ENCODE measurements at places on chromosomes 2 and 18.

DNA sequence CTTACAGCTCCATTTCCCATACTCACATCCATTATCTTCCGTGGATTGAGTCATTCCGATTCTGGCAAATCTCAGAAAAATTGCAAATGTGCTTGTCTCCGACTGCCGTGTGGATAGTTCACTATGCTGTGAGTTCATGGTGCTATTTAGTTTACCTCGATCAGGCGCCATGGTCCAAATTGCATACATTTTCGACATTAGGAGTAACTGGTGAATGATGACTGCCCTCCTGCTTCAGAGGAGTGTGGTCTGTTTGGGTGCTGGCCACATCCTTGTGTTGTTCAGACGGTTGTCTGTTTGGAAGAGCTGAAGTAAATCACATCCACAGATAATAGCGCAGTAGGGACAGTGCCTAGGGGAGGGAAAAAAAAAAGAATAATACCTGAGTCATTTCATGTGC is 439.5 kb downstream of the ZNF516 start:
- no peak for DNase-seq

DNA sequence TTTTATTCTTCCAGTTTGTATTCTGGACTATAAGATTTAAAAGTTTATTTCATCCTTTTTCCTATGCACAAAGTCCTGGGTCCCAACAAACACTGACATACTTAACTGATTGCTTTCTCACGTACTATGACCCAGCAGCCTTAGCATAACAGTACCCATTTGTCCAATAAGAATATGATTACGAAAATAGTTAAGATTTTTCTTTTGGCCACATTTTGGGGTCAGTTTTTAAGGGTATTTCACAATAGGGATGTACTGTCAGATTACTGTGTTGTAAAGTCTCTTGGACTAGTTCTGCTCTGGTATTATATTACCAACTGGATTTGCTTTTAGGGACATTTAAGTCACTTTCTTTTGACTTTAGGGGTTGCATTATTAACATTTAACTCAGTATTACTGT is 46.1 kb downstream of the TTC39C start:
- DNase-seq = no peak

GRCh38 chr2:234517971-234518370 is 21.1 kb upstream of the ARL4C start:
- no peak for DNase-seq

GRCh38 chr2:62281663-62282062 is 85.7 kb downstream of the B3GNT2 start:
- DNase-seq = no peak

DNA sequence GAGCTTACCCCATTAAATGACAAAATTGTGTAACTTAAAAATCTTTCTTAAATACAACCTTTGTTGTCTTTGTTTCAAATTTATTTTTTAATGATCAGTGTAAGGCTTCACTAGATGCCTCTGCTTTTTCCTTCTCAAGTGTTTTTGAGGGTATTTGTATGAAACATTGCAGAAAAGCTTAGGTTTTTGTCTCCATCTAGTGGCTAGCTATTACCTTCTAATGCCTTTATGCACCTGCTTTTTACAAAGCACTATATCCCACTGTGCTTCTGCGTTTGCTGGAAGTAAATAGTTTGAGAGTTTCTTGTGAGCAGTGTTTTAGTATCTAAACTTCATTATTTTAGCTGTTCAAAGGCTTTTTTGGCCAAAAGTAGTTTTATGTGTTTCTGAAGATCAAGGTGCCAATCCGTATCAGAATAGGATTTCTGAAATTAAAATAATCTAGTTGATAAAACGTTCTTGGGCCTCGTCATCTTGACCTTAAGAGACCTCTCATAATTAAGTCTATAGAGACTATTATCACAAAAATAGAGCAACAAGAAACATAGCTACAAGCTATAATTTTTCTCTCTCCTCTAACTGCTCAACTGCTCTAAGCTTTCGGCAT is 47.0 kb downstream of the IWS1 start:
- DNase-seq = no peak

GRCh38 chr2:58594175-58594574 is 353.1 kb upstream of the FANCL start:
- DNase-seq = no peak

DNA sequence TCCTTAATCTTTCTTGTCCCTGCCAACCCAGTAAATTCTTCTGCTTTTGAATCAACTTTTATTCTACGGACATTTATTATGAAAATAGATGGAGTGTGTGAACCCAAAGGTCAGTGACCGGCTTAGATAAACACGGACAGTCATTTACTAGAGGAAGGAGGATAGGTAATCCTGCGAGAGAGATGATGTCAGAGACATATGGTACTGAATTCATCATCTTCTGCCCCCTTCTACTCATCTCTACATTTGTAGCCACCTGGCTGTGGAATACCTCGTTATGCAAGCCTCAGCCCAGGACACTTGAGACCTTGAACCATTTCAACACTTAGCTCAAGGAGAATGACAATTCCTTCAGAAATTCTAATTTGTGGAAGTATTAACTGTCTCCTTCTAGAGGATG is 443.6 kb downstream of the TDRD15 start:
- DNase-seq = no peak

DNA sequence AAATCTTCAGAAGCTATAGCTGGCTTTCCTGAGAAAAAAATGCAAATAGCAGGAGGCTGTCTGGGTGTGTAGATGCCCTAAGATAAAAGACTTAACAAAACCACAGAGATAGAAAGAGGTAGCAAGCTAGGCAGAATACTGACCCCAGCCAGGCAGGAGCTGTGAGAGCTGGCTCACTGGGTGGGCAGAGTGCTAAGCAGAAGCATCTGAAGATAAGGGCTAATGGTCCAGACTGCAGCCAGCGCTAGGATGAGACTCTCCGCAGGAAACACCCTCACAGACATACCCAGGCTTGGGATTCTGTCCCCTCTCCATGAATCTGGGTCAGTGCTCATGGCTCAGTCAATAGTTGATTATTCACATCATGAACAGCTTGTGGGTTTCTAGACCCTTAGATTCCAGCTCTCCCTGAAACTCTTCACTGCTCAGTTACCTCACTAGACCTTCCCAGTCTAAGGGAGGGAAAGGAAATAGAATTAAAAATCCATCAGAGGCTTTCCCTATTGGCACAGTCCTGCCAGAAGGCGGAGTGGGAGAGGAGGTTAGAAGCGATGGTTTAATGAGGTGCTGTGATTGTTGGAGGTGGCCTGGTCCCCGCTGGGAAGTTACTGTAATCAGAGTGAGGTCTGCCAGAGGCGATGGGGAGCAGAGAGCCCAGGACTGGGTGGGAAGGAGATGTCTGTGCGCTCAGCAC is 21.4 kb upstream of the CCBE1 start:
- DNase-seq = no peak

- no peak for DNase-seq
These were observed 684.6 kb upstream of the FANCL start for GRCh38 chr2:58925676-58926081.

GRCh38 chr2:217337771-217338170 is 477.9 kb upstream of the TNP1 start:
- DNase-seq = no peak

DNA sequence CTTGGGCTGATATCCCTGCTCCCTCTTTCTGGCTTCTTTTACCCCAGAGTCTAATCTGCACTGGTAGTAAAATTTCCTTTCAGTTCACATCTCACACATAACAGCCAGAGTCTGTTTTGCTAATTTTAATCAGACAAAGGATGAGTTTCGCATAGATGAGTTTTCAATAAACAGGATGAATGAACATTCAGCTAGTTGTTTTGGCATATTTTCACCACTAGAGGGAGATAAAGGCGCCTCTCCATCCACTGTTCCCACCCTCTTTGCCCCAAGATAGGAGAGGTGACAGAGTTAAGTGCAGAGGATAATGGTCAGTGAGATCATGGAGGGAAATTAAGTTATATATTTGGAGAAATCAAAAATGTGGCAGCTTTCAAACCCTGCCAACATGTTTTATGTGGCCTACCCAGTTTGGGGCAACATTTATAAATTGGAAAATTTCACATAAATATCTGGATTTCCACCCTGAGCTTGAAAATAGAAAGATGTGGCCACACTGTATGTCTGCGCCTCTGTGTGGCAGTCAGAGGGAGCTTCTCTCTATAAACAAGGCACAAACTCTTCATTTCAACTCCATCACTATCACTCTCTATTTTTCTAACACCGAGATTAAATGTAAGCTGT is 48.5 kb upstream of the DTNA start:
- no peak for DNase-seq

GRCh38 chr2:225534697-225535096 is 135.2 kb downstream of the NYAP2 start:
- no peak for DNase-seq

- DNase-seq = no peak
These were observed 5.9 kb upstream of the LGALSL start for GRCh38 chr2:64448041-64448426.

GRCh38 chr18:49476664-49477411 is 10.2 kb downstream of the C18orf32 start:
- DNase-seq = no peak

GRCh38 chr18:31154181-31154580 is 8.5 kb downstream of the DSC1 start:
- no peak for DNase-seq

DNA sequence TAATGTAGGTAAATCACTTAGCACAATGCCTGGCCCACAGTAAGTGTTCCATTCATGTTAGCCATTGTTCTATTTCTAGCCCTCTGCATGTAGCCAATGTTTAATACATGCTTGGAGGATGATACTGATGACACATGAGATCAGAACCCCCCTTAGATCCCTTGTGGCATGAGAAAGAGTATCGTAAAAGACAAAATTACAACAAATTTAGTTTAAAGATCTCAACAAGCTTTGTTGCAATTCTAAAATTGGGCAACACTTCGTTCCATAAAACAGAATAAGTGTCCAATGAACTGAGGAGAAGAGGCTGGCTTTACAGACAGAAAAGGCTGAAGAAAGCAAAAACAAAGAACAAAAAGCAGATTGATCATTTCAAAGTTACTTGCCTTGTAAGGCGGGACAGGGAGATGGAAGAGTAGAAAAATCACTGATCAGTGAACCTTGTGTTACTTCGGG is 148.7 kb upstream of the SLC1A4 start:
- no peak for DNase-seq

GRCh38 chr2:215548714-215549113 is 112.8 kb upstream of the FN1 start:
- DNase-seq = no peak

- DNase-seq = no peak
These were observed 13.3 kb upstream of the MEIS1 start for GRCh38 chr2:66421612-66422011.

DNA sequence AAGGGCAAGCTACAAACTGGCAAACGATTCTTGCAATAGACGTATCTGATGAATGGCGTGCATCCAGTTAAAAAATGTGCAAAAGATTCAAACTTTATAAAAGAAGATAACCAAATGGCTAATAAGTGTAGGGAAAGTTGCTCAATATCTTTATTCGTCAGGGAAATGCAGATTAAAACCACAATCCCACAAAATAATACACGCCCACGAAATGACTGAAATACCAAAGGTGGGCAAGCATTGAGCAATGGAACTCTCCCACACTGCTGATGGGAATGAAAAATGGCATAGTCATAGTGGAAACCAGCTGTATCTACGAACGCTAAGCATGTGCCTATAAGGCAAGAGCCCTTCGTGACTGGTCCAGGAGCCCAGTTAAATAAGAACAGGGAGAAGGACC is 168.6 kb upstream of the SIX2 start:
- no peak for DNase-seq

GRCh38 chr2:234275515-234275914 is 221.4 kb downstream of the ARL4C start:
- DNase-seq = no peak

DNA sequence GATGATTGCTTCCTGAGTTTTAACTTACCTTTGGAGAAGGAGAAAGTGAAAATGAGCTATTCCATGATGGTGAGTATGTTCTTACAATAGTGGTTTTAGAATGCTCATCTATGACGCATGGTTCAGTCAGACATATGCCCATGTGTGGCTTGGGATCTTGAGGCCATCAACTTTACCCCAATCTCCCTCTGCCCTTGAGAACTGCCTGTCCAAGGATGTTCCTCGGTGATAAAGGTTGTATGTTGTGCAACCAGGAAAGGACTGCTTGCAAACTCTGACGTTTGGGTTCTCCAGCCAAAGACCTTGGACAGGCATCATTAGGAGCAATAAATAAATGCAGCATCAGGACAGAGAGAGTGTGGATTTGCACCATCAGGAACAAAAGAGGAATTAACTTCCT is 165.0 kb downstream of the ZEB2 start:
- DNase-seq = no peak

GRCh38 chr18:35616074-35616473 is 34.5 kb downstream of the GALNT1 start:
- no peak for DNase-seq

DNA sequence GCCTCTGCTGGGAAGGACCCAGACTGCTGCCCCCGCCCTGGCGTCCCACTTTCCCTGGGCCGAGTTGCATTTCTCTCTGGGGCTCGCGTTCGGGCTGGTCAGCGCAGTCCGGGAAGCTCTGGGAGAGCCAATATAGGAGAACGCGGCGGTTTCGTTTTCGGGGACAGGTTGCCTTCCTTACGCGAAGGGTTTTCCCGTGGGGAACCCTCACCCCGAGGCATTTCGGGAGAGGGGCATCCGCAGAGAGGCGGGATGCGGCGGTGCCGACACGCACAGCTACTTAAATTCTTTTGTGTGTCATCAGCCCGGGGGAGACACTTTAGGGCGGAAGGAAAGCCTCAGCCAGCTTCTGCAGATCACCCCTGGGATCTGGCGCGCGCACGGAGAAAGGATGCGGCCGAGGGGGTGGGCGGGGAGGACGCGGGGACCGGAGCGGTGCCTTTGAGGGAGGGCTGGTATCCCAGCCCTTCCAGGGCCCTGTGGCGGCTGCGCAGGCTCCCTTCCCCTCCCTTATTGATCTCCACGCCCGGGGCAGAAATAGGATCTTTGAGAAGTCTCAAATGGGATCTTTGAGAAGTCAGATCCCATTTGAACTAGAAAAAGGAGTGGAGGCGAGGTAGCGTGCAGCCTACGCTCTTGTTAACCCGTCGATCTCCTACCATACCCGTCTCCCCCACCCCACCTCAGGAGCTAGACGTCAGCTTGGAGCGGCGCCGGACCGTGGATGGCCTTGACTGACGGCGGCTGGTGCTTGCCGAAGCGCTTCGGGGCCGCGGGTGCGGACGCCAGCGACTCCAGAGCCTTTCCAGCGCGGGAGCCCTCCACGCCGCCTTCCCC is 1.2 kb downstream of the GATA6 start:
- no peak for DNase-seq

- no peak for DNase-seq
These were observed 64.8 kb downstream of the MOGAT1 start for GRCh38 chr2:222736301-222736700.

- no peak for DNase-seq
These were observed 10.3 kb downstream of the STAMBP start for GRCh38 chr2:73838889-73839534.

- no peak for DNase-seq
These were observed 62.8 kb upstream of the ITSN2 start for GRCh38 chr2:24423095-24423494.

DNA sequence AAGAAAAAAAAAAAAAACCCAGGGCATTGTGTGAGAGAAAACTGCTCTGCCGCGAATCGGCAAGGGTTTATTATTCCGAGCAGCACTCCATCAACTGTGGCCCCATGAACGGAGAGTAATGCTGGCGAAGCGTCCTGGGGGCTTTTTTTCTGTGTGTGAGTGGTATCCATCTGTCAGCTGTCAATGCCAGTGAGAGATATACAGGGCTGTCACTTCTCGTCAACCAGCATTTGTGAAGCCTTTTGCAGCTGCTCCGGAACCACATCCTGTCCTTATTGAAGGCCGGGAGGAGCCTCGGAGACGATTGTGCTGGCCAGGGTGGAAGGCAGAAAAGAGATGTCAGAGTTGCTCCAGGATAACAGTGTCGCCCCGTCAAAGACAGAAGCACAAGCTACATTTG is 356.9 kb upstream of the SMIM21 start:
- no peak for DNase-seq

- DNase-seq = no peak
These were observed 10.6 kb downstream of the SCN3A start for GRCh38 chr2:165193178-165193777.

Measured in stimulated activated CD8-positive, alpha-beta memory T cell treated with anti-CD3 and anti-CD28 coated beads, Interleukin-7, amount 100 ng/mL, for 1 hour (primary cell).